ENCODE measurements at places on chromosomes 4 and X.
A peak's percentile ranks its signal among the peaks of the same experiment; 100 is the strongest.

- DNase-seq: no peak
Measured at GRCh38 chrX:78019586-78020483, 50.4 kb upstream of the PGAM4 start.

- peak; percentile 35 for DNase-seq
Measured at GRCh38 chrX:78708262-78708661, 39.3 kb upstream of the LPAR4 start.

DNA sequence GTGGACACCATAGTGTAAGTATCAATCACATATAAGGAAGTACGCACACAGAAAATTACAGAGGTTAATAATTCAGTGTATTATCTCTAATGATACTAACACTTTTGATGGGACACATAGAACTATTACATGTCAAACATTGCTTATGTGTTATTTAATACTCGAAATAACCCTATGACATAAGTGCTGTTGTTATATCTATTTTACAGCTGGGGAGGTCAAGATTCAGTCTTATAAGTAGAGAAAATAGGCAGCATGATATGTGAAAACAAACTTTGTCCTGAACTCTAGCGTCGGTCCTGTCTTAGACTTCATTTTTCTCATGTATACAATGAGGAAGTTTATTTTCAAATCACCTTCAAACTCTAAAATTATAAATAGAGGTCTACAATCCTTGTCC, 23.2 kb downstream of the ENPEP start:
- no peak for DNase-seq

GRCh38 chrX:104482757-104483156, 83.2 kb upstream of the IL1RAPL2 start:
- no peak for DNase-seq

- no peak for DNase-seq
Measured at GRCh38 chrX:110056419-110056818, 53.5 kb downstream of the TMEM164 start.

DNA sequence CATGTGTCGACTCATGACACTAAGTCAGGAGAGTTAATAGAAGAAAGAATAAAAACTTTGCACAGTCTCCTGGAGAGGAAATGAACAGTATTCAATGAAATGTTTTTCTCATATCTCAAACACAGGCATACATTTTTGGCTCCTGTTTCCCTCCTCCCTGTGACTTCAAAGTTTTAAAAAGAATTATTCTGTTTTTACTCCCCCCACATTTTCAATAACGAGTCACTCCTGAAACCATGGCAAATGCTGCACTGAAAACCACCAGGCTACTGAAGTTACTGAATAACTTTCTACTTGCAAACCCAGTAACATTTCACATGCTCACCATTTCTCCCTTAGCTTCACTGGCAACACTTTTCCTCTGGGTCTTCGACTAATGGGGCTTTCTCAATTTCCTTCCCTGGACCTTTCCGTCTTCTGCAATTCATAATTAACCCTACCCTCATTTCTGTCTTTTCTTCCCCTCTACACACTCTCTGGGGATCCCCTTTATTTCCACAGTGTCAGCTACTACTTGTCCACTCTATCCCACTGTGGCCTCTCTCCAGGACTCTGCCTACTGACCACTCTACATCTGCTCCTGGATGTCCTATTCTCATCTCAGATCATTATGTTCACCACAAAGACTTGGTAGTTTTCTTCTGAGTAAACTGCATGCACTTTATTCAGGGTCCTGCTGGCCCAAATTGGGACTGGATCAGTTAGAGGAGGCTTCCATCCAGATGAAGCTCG, 225.8 kb upstream of the ETNPPL start:
- DNase-seq: no peak

DNA sequence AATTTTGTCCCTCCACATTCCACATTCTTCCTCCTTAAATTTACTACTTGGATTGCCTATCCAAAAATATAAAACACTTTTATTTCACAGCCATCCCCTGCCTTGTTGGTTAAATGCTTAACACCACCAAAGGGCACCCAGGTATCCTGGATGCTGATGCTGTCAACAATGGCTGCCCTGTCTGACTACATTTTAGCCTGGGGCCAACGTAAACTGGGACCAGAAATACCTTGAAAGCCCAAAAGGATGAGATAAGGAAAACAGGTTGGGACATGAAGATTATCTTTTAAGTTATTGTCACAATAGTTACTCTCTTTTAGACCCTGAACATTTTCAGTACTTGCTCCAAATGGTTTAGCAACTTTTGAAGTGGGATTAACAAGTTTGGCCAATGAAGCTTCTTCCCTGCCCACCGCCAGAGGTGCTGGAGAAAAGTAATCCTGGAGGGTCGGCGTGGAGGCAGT, 775 bp upstream of the YIPF6 start:
- DNase-seq: no peak

DNA sequence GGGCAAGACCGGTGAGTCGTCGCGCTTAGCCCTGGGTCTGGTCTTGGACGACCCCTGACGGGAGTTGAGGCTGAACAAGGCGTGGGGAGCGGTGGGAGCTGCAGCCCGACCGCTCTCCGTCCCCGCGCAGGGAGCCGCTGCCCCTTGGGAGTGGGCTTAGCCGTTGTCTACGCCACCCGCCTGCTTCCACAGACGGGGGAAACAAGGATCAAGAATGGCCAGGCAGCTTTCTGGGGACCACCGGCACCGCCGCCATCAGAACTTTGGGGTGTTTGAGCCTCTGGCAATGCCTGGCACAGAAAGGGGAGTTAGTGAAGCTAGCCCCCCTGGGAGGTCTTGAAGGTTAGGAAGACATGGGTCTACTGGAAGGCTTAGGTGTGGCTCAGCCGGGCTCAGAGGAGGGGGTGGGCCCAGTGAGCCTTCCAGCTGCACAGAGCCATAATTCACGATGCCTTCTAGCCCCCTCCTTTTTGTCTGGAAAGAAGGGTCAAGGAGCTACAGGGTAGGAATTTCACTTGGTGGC, 583 bp downstream of the RASL11B start:
- DNase-seq: no peak

DNA sequence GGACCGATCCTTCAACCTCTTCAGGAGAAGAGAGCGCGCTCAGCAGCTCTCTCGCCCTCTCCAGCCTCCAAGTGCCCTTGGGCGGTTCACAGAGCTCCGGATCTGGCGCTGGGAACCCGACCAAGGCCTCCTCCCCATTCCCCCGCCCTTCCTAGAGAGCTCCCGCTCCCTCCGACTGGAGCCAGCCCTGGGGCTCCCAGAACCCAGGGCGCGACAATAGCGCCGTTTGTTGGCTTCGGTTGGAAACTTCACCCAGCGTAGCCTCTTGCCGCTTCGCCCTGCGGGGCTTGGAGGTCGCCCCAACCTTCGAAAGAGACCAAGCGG, 3.1 kb upstream of the SOX3 start:
- DNase-seq: no peak

- DNase-seq: peak; percentile 54
Measured at GRCh38 chr4:9893329-9894108, 112.1 kb downstream of the DRD5 start.

- DNase-seq: peak; percentile 81
Measured at GRCh38 chr4:139556071-139556723, at the start of gene SETD7. Gene SETD7 (minus strand): TSS chr4:139556219. CDS start chr4:139556137, 82 bp downstream.

GRCh38 chr4:87461281-87461700, 38.9 kb downstream of the NUDT9 start:
- DNase-seq: no peak

GRCh38 chr4:101187841-101188240, 159.5 kb downstream of the PPP3CA start:
- DNase-seq: peak; percentile 40

DNA sequence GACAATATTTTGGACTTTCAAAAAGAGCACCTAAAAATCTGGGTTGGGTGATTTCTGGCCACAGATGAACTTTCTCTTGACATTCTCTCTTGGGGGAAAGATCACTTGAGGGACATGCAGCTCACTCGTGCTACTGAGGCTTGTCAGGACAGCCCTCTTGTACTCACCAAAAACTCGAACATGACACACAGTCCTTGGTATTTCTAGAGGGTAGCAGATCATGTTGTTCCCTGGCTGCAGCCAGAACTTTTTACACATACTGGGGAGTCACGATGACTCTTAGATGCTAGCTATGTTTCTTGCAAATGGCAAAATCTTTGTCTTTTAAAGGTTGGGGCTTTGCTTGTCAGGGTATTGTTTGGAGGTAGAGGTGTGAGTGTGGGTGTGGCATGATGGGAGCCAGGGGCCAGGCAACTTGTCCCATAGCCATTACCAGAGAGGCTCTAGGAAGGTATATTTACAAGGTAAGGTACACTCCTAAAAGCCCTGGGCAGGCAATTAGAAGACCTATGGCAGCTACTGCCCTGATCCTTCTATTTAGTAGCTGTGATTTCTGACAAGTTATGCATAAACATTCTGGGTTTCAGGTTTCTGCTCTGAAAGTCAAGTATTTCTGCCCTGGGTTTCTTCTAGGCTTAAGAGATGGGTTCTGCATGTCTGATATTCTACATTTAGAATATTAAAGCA, 241.7 kb upstream of the TLL1 start:
- DNase-seq: no peak

- no peak for DNase-seq
Measured at GRCh38 chr4:23976423-23976822, 86.6 kb upstream of the PPARGC1A start.

GRCh38 chrX:150165776-150166610, 197.1 kb upstream of the MAMLD1 start:
- no peak for DNase-seq

DNA sequence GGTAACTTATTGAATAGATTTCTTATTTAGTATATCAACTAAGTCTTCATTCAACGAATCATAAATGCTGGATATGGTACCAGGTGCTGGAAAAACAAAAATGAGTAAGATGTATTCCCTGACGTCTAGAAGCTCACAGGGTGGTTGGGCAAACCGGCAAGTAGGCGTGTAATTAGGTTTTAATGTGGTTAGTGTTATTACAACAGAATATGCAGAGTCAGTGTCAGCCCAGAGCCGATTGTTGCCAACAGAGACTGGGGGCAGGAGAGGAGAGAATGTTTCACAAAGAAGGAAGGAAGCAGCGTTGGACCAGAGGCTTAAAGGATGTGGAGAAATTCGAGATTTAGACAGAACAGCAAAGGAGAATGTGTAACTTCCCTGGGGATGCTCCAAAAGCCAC, 111.7 kb downstream of the TENM3 start:
- DNase-seq: no peak

DNA sequence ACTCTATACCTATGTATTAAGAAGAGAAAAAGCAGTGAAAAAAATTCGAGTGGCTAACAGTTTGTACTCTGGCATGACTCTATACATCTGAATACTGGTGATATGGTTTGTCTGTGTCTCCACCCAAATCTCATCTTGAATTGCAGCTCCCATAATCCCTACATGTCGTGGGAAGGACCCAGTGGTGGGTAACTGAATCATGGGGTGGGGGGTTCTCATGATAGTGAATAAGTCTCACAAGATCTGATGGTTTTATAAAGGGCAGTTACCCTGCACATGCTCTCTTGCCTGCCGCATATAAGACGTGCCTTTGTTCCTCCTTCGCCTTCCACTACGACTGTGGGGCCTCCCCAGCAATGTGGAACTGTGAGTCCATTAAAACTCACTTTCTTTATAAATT, 70.4 kb downstream of the LRBA start:
- no peak for DNase-seq

GRCh38 chr4:178056996-178057395, 614.8 kb upstream of the AGA start:
- DNase-seq: no peak

DNA sequence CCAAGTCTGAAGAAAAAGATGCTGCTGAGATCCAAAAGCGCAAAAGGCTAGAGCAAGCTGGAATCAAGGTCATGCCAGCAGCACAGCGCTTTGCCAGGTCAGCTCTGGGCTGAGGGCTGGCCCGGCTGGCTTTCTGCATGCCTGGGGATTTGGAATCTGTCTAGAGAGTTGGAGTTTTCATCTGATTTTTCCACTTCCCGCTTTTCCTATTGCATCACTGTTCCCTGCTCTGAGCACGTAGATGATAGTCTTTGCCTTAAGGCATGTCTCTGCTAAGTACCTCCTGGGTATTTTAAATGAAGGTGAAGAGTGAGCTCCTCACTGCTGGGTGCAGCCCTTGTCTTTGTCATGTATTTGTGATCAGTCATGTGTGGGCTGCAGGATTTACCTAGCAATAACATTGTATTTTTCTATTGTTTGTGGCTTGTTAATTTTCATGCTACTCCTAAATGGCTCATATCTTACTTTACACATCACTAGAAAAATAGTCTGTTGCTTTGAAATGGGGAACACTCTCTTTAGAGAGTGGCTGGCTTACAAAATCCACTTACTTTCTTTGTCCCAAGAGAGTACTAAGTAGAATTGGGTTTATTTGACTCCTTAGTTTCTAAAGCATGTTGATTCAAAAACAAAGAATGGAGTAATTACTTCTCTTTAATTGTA, 82.8 kb downstream of the LIMCH1 start:
- no peak for DNase-seq

- DNase-seq: peak; percentile 49
Measured at GRCh38 chr4:163495900-163496299, 1.4 kb downstream of the TMA16 start.

- DNase-seq: no peak
Measured at GRCh38 chrX:15107367-15107988, 162.4 kb downstream of the ASB9 start.

GRCh38 chr4:4787421-4787820, 72.0 kb upstream of the MSX1 start:
- peak; percentile 80 for DNase-seq

DNA sequence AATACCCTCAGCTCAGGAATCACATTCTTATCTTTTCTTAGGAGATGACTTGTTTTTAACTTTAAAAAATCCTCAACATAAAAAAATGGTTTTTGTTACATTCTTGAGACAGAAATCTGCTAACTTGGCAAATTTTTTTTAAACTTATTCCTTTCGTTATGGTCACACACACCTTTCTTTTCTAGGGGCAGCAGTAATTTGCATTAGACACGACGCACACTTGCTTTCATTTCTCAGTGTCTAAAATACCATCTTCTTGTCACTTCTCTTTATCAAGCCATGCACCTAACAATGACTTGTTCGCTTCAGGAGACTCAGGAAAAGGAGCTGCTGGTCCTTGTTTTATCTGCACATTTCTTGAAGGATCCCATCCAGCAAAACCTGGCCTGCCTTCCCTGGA, 112.6 kb upstream of the TBL1X start:
- DNase-seq: peak; percentile 24

- DNase-seq: no peak
Measured at GRCh38 chr4:151908201-151908600, 147.4 kb upstream of the GATB start.

- no peak for DNase-seq
Measured at GRCh38 chrX:73366696-73367095, 80.2 kb upstream of the CDX4 start.
